ENCODE measurements at places on chromosomes 13 and 19. TPM values are rescaled to one million over a fixed set of nuclear protein-coding genes. Genes with fewer than 3 reads are reported as not detected.

GRCh38 chr13:102903659-102904407 lies 58.0 kb downstream of the ERCC5 start:
- DNase-seq, result no peak

FNDC3A gene
- total RNA-seq, result 27.8 TPM

GRCh38 chr19:15974856-15975255 lies 26.0 kb downstream of the OR10H4 start:
- no peak for DNase-seq

GRCh38 chr13:45047394-45048310 lies 58.3 kb downstream of the GPALPP1 start:
- DNase-seq, result peak; percentile 82

GRCh38 chr13:77918391-77919245 lies at the start of gene EDNRB:
Gene EDNRB (minus strand): TSS chr13:77918831. CDS start chr13:77918573, 258 bp downstream.
- peak; percentile 16 for DNase-seq

DNA sequence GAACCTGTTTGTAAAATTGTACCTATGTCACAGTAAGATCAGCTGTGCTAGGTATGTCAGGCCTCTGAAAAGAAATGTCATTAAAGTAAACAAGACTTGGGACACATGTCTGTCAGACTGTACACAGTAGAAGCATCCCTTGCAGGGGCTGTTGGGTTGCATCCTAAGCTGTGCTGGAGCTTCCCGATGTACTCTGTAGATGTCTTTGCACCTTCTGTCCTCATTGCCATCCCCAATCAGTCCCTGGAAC lies 48.7 kb upstream of the GPR183 start:
- DNase-seq, result no peak

DNA sequence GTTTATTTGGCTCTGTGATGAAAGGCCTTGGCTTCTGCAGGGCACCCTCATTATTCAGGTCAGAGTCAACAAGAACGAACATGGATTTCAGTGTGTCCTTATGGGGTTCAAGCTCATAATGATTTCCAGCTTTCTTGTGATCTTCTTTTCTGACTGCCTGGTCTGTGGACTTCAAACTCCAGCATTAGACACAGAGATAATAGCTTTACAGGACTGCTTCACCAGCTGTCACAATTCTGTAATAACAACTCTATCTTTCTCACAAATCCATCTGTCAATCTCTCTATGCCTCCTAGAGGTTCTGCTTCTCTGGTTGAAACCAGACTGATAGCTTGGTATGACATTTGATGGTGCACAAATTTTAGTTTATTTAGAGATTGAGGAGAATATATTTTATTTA lies 13.1 kb upstream of the SLITRK6 start:
- no peak for DNase-seq

- DNase-seq, result peak; percentile 37
Measured at GRCh38 chr19:35882114-35882832, 13.9 kb downstream of the APLP1 start.

MFSD12 gene
- 55.1 TPM for total RNA-seq

DNA sequence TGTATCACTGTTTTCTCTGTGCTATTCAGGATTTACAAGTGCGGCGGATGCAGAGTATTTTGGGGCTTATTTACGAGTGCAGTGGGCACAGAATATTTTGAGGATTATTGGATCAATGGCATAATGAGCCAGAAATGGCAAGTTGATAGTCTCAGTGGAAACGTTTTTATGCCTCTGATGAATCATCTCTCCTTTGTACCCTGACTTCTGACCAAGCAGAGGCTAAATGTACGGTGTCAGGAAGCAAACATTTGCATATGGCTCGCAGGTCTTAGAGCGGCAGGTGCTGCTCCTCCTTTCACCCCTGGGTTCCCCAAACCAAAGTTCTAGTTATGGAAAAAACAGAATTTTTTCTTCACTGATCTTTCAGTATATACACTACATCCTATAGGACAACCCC lies 94.5 kb downstream of the LIG4 start:
- DNase-seq, result no peak

DNA sequence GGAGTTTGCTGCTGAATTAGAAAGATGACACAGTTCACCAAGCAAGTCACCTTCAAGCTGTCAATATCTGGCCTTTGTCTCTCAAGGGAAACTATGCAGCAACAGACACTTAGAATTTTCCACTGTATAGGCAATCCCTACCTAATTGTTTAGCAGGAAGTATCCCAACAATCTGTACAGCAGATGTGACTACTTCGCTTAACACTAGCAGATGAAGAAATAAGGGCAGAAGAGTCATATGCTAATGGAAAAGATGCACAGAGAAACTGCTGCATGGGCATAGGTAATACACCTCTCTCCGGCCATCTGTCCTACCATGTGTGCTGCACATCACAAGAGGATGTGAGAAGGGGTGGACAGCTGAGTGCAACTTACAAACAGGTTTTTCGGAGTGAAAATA lies 851.2 kb downstream of the PCDH9 start:
- DNase-seq, result no peak

- DNase-seq, result no peak
Measured at GRCh38 chr19:56821209-56821608, 19.3 kb downstream of the PEG3 start.

TRAPPC5 gene
- total RNA-seq, result 94.7 TPM

ZNF547 gene
- total RNA-seq, result 3.8 TPM

DNA sequence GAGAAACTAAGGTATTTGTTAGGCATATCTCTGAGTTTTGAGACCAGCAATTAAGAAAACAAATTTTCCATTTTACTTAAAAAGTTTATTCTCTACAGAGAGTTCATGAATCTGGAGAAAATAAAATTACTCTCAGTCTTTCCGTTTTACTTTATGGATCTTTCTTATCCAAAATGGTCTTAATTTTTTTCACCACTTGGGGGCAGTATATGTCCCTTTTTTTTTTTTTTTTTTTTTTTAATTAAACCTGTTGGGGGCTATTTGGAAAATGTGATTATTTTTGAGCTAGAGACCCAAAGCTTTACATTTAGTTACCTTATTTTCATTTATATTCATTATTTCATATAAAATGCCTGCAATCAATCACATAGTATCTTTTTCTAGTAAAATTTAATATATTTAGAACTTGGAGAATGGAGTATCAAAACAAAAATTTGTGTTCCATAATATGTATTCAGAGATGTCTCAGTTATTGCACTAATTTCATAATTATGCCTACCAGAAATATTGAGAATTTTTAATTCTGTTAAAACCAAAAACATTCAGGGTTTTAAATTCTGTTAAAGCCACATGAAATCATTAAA lies 27.1 kb downstream of the PIBF1 start:
- no peak for DNase-seq

MARCHF2 gene
- 20.6 TPM for total RNA-seq

- DNase-seq, result no peak
Measured at GRCh38 chr19:16516923-16517610, 20.9 kb downstream of the C19orf44 start.

KCNN4 gene
- total RNA-seq, result 72.3 TPM

- DNase-seq, result peak; percentile 30
Measured at GRCh38 chr19:13748169-13748828, 16.0 kb upstream of the MRI1 start.

- peak; percentile 79 for DNase-seq
Measured at GRCh38 chr19:7492142-7492541, 3.3 kb upstream of the PEX11G start.

DNA sequence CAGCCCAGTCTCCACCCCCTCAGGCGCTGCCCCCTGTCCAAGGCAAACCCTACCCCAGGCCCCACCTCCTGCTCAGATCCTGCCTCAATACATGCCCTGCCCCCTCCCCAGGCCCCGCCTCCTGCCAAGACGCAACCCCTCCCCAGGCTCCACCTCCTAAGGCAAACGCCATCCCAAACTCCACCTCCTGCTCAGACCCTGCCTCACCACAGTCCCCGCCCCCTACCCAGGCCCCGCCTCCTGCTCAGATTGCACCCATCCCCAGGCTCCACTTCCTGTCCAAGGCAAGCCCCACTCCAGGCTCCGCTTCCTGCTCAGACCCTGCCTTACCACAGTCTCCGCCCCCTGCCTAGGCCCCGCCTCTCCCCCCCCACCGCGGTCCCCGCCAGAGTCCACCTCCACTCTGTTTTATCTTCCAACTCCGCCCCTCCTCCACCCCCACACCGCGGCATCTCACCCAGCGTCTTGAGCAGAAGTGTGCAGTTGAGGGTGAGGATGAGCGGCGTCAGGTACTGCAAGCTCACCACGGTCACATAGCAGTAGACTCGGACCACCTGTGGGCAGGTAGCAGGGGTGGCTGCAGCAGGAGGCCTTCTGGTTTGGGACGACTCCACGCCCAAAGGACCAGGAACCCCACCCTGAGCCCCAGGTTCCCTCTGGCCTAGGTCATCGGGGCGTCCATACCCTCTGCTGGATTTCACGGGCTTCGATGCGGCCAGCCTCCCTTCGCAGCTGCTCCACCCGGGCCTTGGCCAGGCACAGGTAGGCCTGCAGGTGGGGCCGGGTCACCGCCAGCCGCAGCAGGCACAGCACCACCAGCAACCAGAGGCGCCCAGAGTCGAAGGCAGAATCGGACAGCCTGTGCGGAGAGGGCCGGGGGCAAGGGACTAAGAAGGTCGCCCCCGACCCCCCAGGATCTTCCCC lies 17.7 kb downstream of the TMEM161A start:
- DNase-seq, result no peak

- no peak for DNase-seq
Measured at GRCh38 chr13:114174529-114174961, 4.5 kb upstream of the CFAP97D2 start.

DNA sequence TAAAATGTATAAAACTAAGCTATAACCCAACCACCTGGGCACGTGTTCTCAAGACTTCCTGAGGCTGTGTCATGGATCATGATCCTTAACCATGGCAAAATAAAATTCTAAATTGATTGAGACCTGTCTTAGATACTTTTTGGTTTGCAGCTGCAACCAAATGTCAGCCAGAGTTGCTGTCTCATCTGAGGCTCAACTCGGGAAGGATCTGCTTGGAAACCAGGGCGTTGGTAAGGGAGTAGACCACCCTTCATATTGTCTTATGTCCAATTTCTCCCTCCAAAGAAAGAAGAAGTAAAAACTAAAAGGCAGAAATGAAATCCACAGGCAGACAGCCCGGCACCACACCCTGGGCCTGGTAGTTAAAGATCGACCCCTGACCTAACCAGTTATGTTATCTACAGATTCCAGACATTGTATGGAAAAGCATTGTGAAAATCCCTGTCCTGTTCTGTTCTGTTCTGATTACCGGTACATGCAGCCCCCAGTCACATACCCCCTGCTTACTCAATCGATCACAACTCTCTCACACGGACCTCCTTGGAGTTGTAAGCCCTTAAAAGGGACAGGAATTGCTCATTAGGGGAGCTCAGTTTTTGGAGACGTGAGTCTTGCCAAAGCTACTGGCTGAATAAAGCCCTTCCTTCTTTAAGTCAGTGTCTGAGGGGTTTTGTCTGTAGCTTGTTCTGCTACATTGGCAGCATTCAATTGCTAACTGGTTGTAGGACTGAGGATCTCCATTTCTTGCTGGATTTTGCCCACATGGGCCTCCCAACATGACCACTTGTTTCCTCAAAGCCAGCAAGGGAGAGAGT lies 22.9 kb upstream of the IGSF23 start:
- DNase-seq, result no peak

GRCh38 chr13:99558570-99559180 lies 57.4 kb downstream of the TM9SF2 start:
- DNase-seq, result no peak

APLP1 gene
- total RNA-seq, result 0.76 TPM

GRCh38 chr13:83508771-83509301 lies 373.4 kb downstream of the SLITRK1 start:
- DNase-seq, result no peak

LPAR6 gene
- 100 TPM for total RNA-seq

TEX29 gene
- total RNA-seq, result 0.73 TPM

MRPL54 gene
- 71.5 TPM for total RNA-seq

CEACAM4 gene
- total RNA-seq, result not detected

- DNase-seq, result no peak
Measured at GRCh38 chr13:37736045-37736444, 133.5 kb downstream of the TRPC4 start.

GRCh38 chr19:7196763-7197118 lies 97.5 kb downstream of the INSR start:
- no peak for DNase-seq

DMKN gene
- total RNA-seq, result not detected

DNA sequence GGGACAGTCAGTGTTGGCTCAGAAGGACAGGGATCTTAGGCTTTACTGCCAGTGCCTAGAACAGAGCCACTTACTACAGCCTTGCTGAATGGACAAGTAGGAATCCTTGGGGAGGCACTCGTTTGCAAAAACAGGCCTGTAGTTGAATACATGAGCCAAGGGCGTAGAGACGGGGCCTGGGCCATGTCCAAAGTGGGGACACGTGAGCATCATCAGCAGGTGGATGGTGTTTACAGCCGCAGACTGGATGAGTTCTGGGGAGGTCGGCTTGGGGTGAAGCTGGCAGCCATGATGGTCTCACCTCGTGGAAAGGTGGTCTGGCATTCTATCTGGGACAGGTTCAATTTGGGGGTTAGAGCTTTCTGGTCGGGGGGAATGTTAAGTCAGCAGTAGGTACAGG lies 17.5 kb downstream of the RYR1 start:
- no peak for DNase-seq

DNA sequence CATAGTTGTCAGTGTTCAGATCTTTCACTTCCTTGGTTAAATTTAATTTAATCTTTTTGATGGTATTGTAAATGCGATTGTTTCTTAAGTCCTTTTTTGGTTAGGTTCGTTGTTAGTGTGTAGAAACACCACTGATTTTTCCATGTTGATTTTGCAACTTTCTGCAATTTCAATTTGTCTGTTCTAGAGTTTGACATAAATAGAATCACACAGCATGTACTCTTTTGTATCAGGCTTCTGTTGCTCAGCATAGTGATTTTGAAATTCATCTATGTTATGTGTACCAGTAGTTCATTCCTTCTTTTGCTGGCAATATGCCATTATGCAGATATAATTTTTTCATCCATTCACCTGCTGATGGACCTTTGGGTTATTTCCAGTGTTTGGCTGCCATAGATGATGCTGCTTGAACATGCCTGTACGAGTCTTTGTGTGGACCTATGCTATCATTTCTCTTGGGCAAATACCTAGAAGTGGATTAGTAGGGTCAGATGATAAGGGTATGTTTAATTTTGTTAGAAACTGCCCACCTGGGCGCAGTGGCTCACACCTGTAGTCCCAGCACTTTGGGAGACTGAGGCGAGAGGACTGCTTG lies 33.1 kb downstream of the BICRA start:
- no peak for DNase-seq

DNA sequence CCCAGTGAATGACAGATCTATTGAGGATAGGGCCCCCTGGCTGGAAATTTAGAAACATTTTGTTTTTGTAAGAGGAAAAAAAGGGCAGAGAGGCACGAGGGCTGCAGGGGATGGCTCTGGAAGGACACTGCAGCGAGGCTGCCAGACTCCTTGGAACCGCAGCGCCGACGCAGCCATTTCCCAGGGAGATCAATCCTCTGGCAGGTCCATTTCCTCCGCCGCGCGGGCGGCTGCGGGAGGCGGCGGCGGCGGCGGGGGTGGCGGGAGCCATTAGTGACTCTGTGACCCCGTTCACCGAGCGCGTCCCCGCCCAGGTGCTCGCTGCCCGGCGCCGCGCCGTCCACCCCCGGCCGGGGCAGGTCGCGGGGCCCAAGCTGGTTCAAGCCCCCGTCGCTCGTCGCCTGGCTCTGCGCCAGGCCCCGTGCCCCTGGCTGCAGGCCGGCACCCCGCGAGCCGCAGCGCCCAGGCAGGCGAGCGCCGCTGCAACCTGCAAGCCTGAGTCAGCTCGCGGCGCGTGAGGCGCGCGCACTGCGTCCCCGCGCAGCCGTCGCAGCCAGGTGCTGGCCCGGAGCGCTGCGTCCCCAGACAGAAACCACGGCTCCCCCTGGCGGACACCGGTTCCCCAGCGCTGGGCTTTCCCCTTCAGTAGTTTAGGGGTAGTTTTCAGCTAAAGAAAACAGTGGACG lies 192.6 kb downstream of the KATNAL1 start:
- DNase-seq, result peak; percentile 94

GARIN5B gene
- not detected for total RNA-seq

Measured in activated CD4-positive, alpha-beta memory T cell treated with anti-CD3 and anti-CD28 coated beads, Interleukin-2, amount 10 ng/mL, durations not matched to agents 7 days and 5 days (primary cell).